ENCODE measurements at places on chromosomes 4 and X.

DNA sequence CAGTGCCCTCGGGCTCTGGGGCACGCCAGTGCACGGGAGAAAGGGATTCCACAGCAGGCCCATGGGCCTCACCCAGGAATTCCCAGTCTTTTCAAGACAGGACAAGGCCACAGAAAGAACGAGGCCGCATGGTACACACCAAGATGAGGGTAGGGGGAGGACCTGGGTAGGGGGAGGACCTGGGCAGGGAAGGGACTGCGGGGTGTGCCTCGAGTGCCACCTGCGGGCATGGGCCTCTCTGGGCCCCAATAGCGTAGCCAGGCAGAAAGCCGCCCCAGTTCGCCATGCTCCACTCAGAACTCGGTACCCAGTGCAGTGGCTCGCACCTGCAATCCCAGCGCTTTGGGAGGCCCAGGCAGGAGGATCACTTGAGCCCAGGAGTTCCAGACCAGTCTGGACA, 14.0 kb upstream of the DUSP9 start:
- DNase-seq, result no peak

DNA sequence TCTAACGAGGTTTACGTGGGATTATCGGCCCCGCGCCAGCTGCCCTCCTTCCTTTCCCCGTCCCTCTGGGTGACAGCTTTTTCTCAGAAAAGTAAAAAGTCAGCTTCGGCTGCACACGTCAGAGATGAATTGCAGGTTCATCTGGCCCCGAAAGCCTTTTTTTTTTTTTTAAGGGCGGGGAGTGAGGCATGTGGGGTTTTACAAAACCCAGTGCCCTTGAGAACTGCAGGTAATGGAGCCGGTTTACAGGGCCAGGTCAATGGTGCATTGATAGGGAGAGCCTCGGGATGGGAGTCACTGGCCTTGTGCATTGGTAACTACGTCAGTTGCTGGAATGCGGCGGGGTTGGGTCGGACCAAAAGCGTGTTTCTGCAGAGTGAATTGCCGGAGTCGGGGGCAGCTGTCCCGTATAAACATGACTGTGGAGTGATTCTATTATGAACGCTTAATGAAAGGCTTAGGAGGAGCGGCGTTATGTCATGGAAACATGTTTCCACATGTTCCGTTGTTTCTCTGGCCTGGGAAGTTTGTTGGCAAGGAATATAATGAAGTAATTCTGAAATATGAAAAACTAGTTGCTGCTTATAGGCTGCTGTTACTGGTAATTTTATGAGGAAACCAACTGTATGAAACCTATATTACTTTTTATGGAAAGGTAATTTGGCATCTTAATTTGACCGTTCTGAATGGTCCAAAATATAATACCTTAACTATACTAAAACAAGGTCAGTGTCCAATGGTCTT, 1.1 kb downstream of the HSPA4L start:
- peak; percentile 44 for DNase-seq

DNA sequence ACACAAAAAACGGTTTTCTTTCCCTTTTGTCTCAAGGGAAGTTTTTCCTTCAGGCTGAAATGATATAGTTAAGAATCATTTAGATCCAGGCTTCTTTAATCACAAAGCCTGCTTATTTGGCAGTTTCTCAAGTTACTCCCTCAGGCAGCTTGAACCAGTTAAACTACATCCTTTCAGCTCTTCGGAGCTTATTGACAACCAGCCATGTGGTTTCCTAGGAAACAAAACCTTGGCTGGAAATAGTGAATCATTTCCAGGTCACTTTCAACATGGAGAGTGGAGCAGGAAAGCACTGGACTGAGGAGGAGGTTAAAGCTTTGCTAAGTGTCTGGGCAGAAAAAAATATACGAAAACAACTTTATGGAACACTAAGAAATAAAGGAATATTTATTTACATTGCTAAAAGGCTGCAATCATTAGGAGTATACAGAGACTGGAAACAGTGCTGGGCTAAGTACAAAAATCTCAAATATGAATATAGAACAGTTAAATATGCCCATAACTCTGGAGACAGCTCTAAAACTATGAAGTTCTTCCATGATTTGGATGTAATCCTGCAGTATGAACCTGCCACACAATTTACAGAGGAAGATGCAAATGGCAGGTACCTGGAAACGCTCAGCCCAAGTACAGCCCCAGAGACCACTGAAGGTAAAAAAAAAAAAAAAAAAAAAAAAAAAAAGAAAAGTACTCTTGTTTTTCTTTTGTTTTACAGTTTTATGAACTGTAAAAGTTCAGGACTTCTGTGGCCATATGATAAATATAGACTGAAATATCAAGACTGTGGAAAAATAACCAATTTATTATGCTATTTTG, 23.2 kb upstream of the AASDH start:
- DNase-seq, result peak; percentile 32

DNA sequence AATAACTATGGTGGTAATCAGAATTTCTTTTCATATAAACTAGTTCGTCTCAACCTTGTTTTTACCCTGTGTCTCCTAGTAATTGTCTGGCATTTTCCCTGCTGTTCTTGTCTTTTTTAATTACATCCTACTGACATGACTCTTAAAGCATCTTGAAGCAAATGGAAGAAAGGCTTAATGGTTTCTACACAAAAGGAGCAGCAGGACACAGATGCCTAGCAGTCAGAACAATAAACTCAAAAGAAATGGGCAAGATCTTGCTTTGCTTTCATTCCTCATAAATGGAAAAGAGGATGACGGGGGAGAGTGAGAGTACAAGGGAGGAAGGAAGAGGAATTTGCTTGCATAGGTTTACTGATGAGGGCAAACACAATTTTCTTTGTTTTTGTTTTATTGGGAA, 293.2 kb upstream of the EMCN start:
- no peak for DNase-seq

DNA sequence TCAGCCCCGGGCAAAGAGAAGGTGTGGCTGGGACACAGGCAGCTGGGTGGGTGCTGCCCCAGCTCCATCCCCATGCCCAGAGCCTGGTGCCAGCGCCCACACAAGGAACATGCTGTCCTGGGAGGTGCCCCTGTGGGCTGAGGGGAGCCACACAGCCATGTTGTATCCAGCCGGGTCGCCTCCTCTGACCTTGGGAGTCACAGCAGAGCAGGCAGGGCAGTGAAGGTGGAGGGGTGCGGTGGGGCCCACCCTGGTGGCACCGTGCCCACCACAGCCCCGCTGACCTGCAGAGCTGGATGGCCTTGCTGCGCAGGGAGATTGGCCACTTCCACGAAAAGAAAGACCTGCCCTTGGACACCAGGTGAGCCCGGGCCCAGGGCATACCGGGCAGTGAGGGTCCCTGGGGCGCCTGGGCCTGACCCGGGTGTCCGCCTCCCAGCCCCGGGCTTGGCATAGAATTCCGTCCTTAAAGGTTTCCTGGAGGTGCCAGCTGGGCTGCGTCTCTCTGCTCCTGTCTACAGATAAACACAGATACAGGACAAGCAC, 18.7 kb upstream of the ADD1 start:
- DNase-seq, result no peak

DNA sequence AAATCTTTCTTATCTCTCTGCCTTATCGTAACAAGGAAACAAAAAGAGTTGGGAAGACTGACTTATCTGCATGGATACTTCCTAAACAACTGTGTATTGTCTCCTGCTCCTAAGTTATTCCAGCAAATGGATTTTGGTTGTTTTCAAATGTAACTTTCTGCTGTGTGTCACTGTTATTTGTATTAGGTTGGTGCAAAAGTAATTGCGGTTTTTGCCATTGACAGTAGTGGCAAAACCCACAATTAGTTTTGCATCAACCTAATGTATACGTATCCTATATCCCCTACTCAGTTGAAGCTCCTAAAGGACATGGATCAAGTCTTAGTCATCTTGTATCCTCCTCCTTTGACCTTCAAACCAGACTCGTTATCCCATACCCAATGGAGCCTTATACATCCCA, 263.4 kb upstream of the GPR101 start:
- DNase-seq, result no peak

DNA sequence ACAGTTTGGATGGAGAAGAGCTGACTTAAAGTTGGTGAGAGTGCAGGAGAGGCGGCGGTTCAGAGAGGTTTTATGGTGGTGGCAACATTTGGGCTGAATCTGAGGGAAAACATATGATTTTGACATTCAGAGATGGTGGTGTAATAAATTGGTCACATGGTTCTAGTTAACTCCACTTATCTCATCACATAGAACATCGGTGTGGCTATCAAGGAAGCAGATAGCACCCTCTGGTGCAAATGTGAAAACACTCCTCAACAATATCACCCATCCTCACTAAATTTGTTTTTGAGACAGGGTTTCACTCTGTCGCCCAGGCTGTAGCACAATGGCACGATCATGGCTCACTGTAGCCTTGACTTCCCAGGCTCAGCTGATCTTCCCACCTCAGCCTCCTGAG, 28.8 kb downstream of the SUPT20HL2 start:
- DNase-seq, result no peak

GRCh38 chr4:65798498-65799127, 128.3 kb upstream of the EPHA5 start:
- DNase-seq, result no peak

DNA sequence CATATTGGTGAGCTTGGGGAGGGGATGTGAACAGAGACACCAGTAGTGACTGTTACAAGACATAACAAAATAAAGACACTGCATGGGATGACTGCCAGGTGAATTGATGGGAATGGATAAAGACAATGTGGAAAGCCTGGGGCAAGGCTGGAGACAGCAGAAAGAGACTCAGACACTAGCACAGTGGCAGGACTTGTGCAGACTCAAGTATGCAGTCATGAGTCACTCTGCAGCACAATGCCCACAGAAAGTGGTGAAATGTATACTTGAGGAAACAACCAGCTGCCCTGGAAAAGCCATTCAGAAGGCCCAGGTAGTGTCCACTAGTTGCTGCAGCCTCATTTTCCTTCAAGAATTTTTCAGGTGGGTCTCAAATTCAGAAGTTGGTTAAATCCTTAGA, 452.3 kb downstream of the MID1IP1 start:
- DNase-seq, result no peak

All from BE2C (cell line).